ENCODE measurements at places on chromosomes 1 and 21.

- no peak for DNase-seq
These were observed 64.0 kb downstream of the NENF start for GRCh38 chr1:212496682-212497081.

DNA sequence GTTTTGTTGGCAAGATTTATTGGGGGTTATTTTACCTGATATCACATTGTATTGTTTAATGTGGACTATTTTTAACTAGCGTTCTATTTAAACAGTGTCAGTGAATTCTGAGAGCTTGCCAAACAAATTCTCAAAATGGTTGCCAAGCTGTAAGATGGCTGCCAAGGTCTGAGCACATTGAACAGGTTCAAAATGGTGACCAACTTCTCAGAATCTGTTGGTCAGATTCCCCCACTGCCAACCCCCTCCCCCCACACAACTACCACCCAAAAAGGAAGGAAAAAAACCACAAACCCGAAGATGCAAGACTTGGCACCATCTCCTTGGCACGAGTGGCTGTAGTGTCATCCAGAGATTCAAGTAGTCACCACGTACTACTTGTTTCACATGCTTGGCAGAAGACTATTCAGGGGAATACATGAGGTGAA lies 159.1 kb downstream of the NFIA start:
- DNase-seq = no peak

DNA sequence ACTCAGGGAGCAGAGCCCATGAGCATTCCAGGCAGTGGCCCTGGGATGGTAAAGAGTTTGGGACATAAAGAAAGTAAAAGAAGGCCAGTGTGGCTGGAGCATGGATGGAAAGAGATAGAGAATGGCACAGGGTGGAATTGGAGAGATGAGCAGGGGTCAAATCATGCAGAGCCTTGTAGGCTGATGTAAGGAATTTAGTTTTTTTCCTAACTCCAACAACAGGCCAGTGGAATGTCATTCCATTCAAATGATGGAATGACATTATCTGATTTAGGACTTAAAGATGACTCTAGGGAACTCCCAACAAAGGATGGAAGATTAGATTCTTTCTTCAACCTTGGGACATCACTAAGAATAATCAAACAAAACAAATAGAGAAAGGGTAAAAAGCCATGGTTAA lies 12.8 kb upstream of the S100A2 start:
- DNase-seq = no peak

- no peak for DNase-seq
These were observed 1.1 kb downstream of the SKI start for GRCh38 chr1:2229037-2229864.

GRCh38 chr1:27621051-27621920 lies 13.7 kb downstream of the FGR start:
- no peak for DNase-seq

GRCh38 chr1:11680270-11681070 lies 478 bp downstream of the MAD2L2 start:
- no peak for DNase-seq

- DNase-seq = no peak
These were observed 113.5 kb downstream of the MAP3K21 start for GRCh38 chr1:233440951-233441401.

- DNase-seq = no peak
These were observed 4.3 kb upstream of the ZBTB7B start for GRCh38 chr1:154998201-154998780.

- no peak for DNase-seq
These were observed 91.2 kb downstream of the MPZL1 start for GRCh38 chr1:167812972-167813371.

DNA sequence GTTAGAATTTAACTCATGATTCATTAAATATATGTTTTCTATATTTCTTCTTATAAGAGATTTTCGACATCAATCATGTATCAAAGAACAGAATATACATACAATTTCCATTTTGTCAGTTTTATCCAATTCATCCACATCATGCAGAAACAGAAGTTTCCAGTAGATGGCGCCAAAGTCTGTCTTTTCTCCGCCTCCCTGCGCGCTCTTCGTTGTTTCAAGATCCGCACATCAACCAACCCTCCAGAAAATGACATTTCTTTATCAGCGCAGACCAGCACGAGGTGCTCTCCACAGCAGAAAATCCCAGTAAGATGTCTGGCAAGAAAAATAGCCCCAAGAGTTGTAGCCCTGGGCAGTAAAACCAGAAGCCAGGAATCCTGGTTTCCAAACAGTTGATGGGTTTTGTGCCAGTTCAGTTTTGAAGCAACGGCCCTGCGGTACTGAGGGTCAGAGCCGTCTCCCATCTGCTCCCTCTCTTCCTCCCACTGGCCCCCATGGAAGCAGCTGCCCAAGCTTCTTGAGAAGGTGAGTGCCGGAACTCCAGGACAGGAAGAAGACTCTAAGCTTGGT lies 38.6 kb upstream of the GPR137B start:
- peak; percentile 29 for DNase-seq

DNA sequence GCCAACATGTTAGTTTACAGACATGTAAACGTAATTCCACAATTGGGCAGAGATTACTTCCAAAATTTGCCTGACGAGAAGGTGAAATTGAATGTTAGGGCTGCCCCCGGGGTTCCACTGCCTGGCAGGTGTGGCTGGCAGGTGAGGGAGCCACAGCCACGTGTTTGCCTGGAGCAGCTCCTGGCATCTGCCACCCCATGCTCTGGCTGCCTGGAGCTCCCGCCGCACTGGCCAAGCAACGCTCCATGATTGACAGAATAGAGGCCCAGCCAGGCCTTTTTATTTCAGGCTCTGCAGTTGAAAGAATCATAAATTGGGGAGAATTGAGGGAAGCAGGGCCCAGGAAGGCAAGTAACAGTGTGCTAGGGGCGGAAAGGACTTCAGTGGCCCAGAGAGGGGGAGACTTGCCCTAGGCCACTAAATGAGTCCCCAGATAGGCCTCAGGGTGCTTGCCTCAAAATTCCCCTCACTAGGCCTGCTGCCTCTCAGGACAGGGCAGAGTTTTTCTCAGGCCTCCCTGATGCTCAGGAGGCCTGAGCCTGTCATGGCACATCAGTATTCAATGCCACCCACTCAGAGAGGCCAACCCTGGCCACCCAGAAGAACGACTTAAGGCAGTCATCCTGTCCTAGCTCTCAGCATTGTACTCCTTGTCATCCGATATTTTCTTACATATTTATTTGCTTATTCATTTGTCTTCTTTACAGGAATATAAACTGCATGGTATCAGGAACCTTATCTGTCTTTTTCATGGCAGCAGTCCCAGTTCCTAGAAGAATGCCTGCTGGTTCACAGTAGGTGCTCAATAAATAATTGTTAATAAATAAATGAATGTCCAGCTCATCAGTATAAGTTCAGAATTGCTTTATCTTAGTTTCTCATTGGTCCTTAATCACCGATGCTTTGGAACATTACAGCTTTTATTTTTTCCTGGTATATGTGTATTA lies 16.6 kb upstream of the S1PR1 start:
- no peak for DNase-seq

- no peak for DNase-seq
These were observed 6.1 kb upstream of the RBP7 start for GRCh38 chr1:9990944-9991343.

DNA sequence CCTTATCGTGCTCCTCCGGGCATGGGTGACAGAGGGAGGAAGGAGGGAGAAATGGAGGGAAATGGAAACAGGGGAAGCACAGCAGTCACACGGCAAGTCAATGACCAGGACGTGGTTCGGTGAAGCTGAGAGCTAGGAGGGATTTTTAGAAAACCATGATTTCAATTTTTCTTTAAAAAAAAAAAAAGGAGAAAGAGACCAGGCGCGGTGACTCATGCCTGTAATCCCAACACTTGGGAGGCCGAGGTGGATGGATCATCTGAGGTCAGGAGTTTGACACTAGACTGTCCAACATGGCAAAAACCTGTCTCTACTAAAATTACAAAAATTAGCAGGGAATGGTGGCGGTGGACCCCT lies 776 bp upstream of the TNFRSF9 start:
- no peak for DNase-seq

DNA sequence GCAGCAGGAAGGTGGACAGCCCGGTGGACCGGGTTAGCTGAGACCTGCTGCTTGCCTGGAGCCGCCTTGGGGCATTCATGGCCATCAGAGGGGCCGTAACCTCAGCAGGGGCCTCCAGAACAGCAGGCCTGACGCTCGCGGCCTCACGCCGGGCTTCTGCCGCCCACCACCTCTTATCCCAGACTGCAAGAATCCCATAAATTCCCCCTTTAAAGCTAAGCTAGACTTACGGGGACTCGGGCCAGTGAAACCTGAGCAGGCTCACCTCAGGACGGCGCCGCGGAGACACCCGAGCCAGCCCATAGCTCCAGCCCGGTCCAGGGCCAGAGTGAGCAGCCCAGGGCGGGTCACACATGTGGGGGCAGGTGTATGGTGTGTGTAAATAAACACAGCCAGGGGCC lies 132.3 kb downstream of the GLIS1 start:
- DNase-seq = no peak

DNA sequence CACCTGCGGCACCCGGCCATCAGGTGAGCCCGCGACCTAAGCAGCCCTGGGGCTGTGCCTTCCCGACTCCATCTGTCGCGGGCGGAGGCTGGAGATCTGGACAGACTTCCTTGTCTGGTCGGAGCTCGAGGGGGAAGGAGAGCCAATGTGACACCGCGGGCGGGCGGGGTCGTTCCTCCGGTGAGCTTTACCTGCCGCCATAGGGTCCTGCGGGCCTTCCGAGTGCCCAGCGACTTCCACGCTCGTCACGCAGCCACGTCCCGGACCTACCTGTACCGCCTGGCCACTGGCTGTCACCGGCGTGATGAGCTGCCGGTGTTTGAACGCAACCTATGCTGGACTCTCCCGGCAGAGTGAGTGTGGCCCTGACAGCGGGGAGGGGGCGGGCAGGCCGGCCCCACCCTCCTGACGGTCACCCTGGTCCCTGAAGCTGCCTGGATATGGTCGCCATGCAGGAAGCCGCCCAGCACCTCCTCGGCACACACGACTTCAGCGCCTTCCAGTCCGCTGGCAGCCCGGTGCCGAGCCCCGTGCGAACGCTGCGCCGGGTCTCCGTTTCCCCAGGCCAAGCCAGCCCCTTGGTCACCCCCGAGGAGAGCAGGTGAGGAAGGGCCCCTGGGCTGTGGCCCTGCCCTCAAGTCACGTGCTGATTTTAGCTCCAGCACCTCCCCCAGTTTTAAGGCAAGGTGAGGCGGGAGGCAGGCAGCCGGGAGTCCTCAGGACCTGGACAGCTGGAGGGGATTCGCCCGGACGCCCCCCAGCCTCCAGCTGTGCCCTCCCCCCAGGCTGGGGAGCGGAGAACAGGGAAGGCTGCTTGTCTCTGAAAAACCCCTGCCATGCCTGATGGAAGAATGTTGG lies 1.1 kb downstream of the PUSL1 start:
- no peak for DNase-seq

DNA sequence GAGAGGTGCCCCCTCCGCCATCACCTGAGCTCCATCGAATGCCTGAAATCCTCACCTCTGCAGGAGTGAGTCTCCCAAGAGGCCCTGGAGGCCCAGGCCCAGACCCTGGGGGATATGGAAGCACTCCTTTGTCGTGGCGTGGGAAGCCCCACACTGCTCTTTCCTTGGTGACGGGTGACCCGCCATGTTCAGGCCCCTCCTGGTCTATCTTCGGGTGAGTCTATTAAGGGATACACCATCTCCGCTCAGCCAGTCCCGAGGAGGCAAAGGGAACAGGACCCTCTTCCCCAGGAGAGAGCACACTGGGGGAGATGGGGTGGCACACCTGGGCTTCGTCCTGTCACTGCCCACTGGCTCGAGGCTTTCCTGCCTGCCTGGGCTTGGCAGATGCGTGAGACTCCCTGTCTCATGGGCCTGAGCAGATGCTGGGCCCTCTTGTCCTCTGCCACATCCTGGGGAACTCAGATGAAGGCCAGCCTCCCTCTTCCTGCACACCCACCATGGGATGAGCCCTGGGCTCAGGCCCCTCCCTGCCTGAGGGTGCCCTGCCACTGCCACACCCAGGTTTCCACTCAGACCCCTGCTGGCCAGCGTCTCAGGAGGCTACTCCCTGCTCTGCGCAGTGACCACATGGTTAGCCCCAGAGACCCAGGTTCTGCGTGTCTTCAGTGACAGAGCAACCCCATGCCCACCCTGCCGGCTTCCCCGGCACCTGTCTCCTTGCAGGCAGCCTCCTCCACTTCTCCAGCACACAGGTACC lies 3.8 kb upstream of the NPHP4 start:
- DNase-seq = no peak

- no peak for DNase-seq
These were observed 6.4 kb downstream of the CLCA2 start for GRCh38 chr1:86430376-86430775.

DNA sequence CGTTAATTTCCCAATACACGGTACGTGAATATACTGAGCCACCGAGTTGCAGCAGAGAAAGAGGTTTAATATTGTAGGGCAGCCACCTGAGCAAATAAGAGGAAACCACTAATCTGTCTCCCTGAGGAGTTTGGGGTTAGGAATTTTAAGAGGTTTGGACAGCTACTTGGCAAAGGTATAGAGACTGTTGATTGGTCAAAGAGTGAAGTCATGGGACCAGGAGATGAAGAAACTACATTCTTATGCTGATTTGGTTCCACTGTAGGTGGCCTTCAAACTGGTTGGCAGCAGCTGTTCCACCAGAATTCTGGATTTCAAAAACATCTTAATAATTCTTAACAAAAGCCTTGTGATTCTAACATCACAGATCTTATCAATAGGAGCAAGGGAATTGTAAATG lies 485.4 kb upstream of the PRMT6 start:
- DNase-seq = no peak

- no peak for DNase-seq
These were observed 25.0 kb upstream of the PHTF1 start for GRCh38 chr1:113784104-113784779.

DNA sequence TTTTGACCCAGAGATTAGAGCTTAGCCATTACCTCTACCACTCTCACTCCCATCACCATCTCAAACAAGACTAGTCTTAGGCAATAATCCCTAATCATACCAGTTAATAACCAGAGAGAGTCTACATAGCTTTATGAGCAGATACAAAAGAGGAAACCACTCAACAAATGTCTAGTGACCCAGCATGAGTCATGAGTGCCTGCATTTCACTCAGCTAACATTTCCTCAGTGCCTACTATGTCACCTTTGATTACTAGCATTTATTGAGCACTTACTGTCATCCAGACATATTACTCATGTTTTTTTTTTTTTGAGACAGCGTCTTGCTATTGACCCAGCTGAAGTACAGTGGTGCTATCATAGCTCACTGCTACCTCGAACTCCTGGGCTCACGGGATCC lies 35.9 kb upstream of the GALNT2 start:
- no peak for DNase-seq

GRCh38 chr1:53331446-53332185 lies 3.7 kb upstream of the LRP8 start:
- no peak for DNase-seq

DNA sequence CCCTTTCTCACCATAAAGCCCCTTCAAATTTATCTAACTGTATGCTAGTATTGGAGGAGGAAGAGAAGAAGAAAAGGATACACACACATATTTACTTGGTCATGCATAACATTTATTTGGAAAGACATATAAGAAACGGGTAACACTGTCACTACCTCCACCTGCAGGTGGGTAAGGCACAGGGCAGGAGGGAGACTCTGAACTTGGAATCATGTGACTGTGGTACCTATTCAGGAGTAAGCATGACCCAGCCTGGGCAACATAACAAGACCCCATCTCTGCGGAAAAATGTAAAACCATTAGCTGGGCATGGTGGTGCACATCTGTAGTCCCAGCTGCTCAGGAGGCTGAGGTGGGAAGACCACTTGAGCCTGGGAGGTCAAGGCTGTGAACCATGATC lies 1.4 kb upstream of the PADI6 start:
- DNase-seq = no peak

All from activated T-helper 1 cell treated with anti-CD3 and anti-CD28 coated beads, Interleukin-2, amount 50 U/mL, for 16 hours (primary cell).